ENCODE measurements at places on chromosomes 2 and 18. TPM values are rescaled to one million over a fixed set of nuclear protein-coding genes. Genes with fewer than 3 reads are reported as not detected.

Gene SPHKAP
- not detected for total RNA-seq

Gene MBD5
- total RNA-seq = 3.5 TPM

Gene CXCR2
- not detected for total RNA-seq

Gene UGT1A3
- total RNA-seq = 0.13 TPM

Gene ABCG5
- not detected for total RNA-seq

Gene GRB14
- total RNA-seq = 3.5 TPM
